ENCODE measurements at places on chromosomes 13 and 19.

GRCh38 chr19:13241231-13242104 is 91.3 kb downstream of the IER2 start:
- H3K4me3 ChIP-seq: no peak overlapping the region
- no peaks in the 10 kb centered on the region for H3K36me3 ChIP-seq
- H3K4me1 ChIP-seq: no peaks in the 10 kb centered on the region
- no peak for DNase-seq

DNA sequence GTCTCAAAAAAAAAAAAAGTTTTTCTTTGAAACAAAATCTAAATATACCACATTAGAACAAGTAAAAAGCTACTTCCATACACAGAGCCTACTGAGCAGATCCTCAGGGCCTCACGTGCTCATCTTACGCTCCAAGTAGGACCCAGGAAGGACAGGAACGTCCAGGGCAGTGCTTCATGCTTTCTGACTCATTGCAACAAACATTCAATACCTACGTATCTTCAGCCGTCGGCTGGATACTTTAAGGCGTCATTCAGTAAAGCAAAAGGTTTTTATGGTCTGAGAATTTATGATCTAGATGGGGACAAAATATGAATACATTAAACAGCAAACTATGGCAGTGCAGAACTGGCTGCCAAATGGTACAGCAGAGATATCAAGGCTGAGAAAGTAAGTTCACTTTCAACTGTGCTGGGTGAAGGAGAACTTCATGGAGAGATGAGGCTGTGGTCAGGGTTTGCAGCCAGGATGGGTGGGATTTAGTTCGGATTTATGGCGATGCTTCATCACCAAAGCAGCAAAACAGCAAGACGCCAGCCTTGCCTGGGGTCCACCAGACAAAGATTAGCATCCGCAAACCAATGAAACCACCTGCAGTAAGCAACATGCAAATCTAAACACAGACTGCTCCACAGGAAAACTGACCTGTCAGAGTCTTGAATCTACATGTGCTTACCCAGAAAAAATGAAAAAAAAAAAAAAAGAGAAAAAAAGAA is 20.5 kb downstream of the CARS2 start:
- peaks cover 48% of the 10 kb centered on the region for H3K36me3 ChIP-seq
- no peak overlapping the region for H3K27ac ChIP-seq
- no peaks in the 10 kb centered on the region for H3K4me1 ChIP-seq

DNA sequence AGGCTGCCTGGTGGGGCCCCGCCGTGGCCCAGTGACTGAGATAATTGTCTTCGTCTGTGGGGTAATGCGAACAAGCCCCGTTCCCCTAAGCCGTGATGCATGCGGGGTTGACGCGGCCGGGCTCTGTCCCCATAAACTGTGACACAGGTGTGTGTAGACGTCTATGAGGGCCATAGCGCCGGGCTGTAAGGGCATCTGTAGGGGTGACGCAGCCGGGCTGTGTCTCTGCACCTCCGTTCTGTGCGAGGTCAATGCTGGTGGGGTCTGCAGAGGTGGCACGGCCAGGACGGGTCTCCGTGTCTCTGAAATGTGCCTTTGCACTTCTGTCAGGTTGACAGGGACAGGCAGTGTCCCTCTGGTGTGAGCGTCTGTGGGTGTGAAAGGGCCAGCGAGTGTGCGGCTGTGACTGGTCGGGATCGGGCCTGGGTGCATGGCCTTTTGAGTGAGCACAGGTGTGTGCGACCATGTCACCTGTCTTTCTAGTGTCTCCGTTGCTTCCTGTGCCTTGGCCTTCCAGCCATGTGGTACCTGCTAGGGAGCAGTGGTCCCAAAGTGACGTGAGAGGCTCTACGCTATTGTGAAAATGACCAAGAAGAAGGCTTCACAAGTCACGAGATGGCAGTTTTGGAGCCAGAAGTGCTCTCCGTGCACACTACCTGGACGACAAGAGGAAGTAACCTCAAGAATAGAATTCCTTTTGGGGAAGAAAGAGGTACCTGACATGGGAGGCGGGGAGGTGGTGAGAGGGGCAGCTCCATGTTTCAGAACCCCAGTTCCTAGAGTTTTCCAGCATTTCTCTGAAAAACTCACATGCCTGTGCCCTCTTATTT is 16.4 kb upstream of the ZNF331 start:
- H3K4me3 ChIP-seq: peak overlapping the region; percentile 68
- no peak for DNase-seq
- peaks cover 10% of the 10 kb centered on the region for H3K4me1 ChIP-seq
- H3K36me3 ChIP-seq: no peaks in the 10 kb centered on the region
- H3K27ac ChIP-seq: no peak overlapping the region
- H3K27me3 ChIP-seq: no peaks in the 10 kb centered on the region

GRCh38 chr13:77595166-77595810 is 59.8 kb downstream of the SCEL start:
- H3K4me3 ChIP-seq: no peak overlapping the region
- H3K4me1 ChIP-seq: no peaks in the 10 kb centered on the region
- H3K27me3 ChIP-seq: no peaks in the 10 kb centered on the region
- no peak overlapping the region for H3K27ac ChIP-seq

DNA sequence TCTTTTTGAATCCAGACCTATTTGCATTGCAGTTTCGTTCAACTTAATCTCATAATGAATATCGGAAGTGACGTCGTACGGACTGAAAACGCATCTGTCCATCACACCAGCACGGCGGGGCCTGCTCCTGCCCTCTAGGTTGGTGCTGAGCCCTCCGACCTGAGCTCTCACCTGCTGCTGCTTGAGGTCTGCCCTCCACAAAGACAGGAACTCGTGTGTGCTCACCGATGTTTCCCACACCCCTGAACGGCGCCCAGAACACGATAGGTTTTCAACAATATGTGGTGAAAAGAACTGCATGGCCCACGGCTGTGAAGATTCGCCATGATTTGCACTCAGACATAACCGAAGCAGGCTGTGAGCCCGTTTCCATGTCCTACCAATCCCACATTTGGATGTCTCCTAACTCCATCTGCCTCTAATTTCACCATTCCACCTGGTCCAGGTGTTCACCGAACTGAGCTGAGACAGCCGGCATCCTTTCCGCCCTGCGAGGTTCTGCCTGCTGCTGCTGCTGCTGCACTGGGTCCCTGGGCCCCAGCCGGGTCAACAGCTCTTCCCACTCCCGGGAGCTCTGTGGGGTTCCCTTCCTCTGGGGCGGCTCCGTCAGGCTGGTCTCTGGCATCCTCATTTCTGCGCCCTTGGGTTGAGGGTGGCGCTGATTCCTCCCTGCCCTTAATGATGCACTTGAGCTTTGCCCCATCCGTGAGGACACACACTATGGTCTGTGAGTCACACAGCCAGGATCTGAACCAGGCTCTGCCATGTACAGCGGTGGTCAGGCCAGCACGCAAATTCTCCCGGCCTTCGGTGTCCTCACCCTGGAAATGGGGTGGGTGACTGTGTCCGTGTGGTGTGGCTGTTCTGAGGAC is 20.9 kb downstream of the GRTP1 start:
- no peak for DNase-seq
- no peaks in the 10 kb centered on the region for H3K27me3 ChIP-seq
- H3K27ac ChIP-seq: no peak overlapping the region
- no peak overlapping the region for H3K4me3 ChIP-seq

GRCh38 chr19:56144376-56144775 is 3.3 kb downstream of the ZNF444 start:
- DNase-seq: no peak
- H3K27me3 ChIP-seq: no peaks in the 10 kb centered on the region
- peaks cover 11% of the 10 kb centered on the region for H3K4me1 ChIP-seq
- no peak overlapping the region for H3K4me3 ChIP-seq
- no peak overlapping the region for H3K27ac ChIP-seq

GRCh38 chr19:55549500-55550320 is 4.4 kb upstream of the SBK3 start:
- no peak for DNase-seq
- H3K4me1 ChIP-seq: peaks cover 40% of the 10 kb centered on the region
- no peaks in the 10 kb centered on the region for H3K27me3 ChIP-seq
- no peaks in the 10 kb centered on the region for H3K36me3 ChIP-seq
- peak overlapping the region; percentile 53 for H3K4me3 ChIP-seq

GRCh38 chr13:100517135-100517534 is 71.5 kb downstream of the GGACT start:
- H3K27me3 ChIP-seq: no peaks in the 10 kb centered on the region
- H3K4me1 ChIP-seq: no peaks in the 10 kb centered on the region
- H3K4me3 ChIP-seq: no peak overlapping the region
- no peak overlapping the region for H3K27ac ChIP-seq
- DNase-seq: no peak
- H3K36me3 ChIP-seq: no peaks in the 10 kb centered on the region

GRCh38 chr19:12912571-12912970 is 6.5 kb downstream of the SYCE2 start:
- no peaks in the 10 kb centered on the region for H3K36me3 ChIP-seq
- peak overlapping the region; percentile 23 for H3K4me3 ChIP-seq
- H3K4me1 ChIP-seq: peaks cover 16% of the 10 kb centered on the region
- H3K27me3 ChIP-seq: no peaks in the 10 kb centered on the region
- no peak for DNase-seq
- H3K27ac ChIP-seq: no peak overlapping the region

DNA sequence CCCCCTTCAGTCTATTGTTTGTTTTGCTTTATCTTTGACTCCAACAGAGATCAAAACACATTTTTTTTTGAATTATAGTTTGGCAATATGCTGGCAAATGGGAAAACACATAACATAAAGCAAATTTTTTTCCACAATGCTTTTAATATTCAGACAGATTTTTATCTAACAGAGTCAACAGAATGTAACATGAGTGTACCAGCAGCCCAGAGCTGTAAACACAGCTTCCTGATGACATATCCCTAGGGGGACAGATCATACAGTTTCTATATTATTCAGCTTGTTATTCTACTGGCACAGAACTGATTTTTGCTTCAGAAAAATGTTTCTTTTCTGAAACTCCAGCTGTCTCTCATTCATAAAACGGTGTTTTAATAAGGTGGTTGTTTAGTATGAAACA is 168.8 kb downstream of the OLFM4 start:
- H3K27ac ChIP-seq: no peak overlapping the region
- H3K36me3 ChIP-seq: no peaks in the 10 kb centered on the region
- no peaks in the 10 kb centered on the region for H3K27me3 ChIP-seq
- no peaks in the 10 kb centered on the region for H3K4me1 ChIP-seq
- no peak overlapping the region for H3K4me3 ChIP-seq
- DNase-seq: no peak

DNA sequence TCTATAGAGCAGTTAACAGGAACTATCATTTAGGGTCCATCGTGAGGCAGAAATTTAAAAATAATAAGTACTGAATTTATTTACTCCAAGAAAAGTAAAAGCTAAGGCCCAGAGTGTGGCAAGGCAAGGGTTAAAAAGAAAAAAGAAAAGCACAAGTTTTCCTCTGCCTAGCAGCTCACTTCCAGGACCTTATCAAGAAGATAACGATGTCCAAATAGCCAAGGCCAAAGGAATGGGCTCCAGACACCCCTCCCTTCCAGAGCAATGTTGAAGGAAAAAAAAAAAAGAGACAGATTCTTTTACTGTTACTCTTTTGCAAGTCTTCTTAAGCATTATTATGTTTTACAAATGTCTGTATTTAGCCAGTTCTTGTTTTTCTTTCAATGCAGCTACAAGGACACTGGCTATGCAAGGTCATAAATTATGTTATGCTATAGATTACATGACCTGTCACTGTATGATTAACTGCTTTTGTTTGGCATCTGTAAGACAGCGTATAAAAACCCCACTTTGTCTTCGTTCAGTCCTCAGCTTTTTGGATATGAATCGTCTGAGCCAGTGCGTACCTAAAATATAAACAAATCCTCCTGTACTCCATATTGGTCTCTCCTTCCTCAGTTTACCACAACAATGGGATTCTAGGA is 2.9 kb upstream of the ZNF700 start:
- H3K4me1 ChIP-seq: peaks cover 10% of the 10 kb centered on the region
- H3K4me3 ChIP-seq: no peak overlapping the region
- no peak for DNase-seq
- no peak overlapping the region for H3K27ac ChIP-seq
- no peaks in the 10 kb centered on the region for H3K27me3 ChIP-seq

GRCh38 chr13:80109303-80109702 is 231.6 kb downstream of the SPRY2 start:
- no peak overlapping the region for H3K27ac ChIP-seq
- no peaks in the 10 kb centered on the region for H3K27me3 ChIP-seq
- no peak overlapping the region for H3K4me3 ChIP-seq
- H3K4me1 ChIP-seq: no peaks in the 10 kb centered on the region
- no peaks in the 10 kb centered on the region for H3K36me3 ChIP-seq
- no peak for DNase-seq

- no peak for DNase-seq
- H3K4me3 ChIP-seq: peak overlapping the region; percentile 80
- no peaks in the 10 kb centered on the region for H3K27me3 ChIP-seq
- peaks cover 25% of the 10 kb centered on the region for H3K4me1 ChIP-seq
Observed at GRCh38 chr19:3556978-3557460, 367 bp downstream of the MFSD12 start.

DNA sequence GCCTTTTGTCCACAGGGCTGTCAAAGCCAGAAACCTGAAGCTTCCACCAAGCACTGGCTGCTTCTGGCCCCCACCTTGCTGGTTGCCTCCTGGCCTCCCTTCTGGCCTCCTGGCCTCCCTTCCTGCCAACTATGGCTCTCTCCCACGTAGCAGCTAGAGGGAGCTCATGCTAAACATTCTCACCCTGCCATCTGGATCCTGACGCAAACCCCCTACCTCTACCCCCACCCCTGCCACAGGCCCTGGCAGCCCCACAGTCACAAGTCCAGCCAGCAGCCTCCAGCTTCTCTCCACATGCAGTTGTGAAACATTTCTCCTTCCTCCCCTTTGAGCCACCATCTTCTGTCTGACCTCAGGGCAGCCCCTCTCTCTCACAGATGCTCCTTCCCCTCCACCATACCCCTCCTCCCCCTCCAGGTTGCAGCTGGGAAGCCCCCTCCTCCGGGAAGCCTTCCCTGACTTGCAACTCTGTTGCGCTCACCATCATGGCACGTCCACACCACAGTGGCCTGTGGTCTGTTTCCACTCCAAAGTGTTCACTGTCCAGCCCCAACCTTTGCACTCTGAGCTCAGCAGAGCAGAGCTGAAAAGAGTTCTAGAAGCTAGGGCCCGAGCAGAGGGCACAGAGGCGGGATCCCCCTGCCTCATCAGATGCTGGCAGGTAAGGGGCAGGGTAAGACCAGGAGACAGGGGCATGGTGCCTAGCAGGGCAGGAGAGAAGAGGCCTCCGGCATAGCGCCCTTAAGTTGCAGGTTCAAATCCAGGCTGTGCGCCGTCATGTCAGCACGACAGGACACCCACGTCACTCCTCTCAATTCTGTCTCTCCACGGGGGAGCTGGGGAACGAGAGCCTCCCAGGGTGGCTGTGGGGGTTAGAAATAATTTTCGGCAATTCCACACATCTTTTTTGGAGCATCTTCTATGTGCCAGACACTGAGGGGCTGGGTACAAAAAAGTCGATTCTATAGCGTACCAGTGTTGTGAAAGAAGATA is 7.3 kb downstream of the ADGRL1 start:
- H3K4me1 ChIP-seq: no peaks in the 10 kb centered on the region
- DNase-seq: no peak
- H3K36me3 ChIP-seq: no peaks in the 10 kb centered on the region
- H3K27me3 ChIP-seq: no peaks in the 10 kb centered on the region

GRCh38 chr19:42313096-42313839 is at the start of gene TMEM145:
Gene TMEM145, plus strand, starts transcription at chr19:42313309. Its CDS starts 68 bp downstream, at chr19:42313377.
- peak within 1 kb of the TSS; percentile 60 for H3K4me3 ChIP-seq
- DNase-seq: no peak
- H3K27ac ChIP-seq: no peak within 1 kb of the TSS
- no peaks in the 10 kb centered on the region for H3K27me3 ChIP-seq
- H3K4me1 ChIP-seq: peaks cover 2% of the 10 kb centered on the region
- H3K36me3 ChIP-seq: no peaks in the 10 kb centered on the region
